ENCODE measurements at places on chromosomes 7 and 10.

DNA sequence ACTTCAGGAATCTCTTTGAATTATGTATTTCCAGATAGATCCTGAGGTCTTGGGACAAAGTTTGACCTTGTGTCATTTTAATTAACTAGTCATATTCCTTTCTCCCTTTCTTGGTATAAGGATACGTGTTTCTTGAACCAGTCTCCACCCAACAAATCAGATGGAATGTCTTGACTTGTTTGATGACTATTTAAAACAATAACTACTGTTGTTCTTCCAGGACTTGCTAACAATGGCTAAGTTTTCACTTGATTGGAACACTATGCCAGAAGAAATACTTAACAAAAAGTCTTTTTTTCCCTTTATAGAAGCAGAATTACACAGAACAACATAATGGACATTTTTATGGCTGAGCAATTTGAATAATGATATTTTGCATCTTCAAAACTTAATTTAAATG is 43.0 kb upstream of the WIPF3 start:
- no peak for DNase-seq

DNA sequence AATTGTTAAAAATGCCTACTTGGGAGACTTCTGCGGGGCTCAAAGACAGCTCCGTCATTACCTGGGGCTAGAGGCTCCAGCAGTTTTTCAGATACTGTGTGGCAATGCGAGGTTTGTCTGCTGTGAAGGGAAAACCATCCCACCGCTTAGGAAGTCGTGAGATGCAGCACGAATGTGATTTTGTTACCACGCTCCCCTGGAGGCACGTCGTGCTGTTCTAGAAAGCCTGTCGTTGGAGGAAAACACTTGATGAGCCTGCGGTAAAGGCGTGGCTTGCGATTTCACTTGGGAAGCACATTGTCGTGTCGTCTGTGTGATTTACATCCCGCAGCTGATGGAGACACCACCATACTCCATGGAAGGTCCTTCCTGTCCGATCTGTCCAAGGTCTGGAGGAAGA is 39.3 kb downstream of the CAMK1D start:
- DNase-seq = no peak

GRCh38 chr7:106613848-106614560 is 47.0 kb downstream of the CCDC71L start:
- DNase-seq = peak; percentile 53

DNA sequence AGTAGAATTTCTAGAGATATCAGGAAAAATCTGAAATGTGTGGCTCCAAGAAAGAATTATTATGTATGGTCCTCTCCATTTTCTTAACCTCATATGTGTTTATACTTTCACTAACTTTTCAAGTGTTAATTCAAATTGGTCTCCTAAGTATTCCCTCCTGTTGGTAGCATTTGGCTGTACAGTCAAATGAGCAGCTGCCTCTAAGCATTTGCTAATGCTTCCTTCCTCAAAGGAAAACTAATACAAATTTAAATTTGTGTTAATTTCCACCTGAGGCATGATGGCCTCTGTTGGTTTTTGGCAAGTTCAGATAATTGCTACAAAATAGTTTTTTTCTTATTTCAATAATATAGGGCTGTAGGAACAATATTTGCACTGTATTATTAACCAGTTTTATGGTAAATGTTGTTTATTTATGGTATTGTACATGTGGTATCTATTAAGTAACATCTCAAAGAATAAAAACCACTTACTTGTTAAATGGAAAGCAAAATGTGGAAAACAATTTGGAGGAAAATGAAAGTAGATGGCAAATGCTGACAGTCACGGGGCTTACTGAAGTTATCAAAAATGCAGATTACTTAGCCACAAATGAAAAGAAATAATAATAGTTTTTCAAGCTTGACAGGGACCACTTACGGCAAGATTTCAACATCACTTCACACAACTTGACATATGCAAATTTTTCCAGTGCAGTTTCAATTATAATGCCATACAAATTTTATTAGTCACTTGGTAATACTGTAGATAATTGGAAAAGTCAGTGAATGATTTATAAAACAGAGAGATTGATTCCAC is 299.3 kb upstream of the MEOX2 start:
- no peak for DNase-seq

GRCh38 chr7:55308186-55308929 is 56.8 kb upstream of the LANCL2 start:
- DNase-seq = peak; percentile 93

DNA sequence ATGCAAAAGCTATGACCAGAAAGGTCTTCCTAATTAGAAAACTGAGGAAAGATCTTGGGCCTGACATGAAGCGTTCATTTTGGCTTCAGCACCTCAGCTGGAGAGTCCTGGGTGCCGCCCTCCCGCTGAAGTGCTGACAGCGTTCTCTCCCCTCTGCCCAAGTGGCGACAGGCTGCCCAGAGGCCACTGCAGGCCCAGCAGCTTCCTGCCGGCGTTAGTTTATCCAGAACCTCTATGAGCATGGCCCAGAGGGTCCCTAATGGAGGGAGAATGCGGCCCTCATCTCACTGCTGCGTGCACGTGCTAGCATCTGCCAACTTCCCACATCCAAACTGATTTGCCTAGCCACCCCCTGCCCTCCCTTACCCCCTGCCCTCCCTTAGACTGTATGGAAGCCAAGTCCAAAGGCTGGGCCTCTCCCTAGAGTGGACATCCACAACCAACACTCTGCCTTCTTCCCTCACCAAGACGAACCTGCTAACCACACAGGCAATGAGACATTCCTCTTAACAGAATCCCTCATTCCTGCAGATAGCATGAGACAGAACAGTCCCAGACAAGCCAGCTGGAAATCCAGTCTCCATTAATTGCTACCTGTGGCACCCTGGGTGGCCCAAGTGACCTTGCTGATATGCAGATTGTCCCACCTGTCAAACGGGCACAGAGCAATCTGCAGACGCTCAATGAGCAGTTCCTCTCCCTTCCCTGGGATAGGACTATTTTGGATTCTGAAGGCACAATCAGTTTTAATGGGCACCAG is 108.4 kb downstream of the C10orf90 start:
- DNase-seq = no peak

DNA sequence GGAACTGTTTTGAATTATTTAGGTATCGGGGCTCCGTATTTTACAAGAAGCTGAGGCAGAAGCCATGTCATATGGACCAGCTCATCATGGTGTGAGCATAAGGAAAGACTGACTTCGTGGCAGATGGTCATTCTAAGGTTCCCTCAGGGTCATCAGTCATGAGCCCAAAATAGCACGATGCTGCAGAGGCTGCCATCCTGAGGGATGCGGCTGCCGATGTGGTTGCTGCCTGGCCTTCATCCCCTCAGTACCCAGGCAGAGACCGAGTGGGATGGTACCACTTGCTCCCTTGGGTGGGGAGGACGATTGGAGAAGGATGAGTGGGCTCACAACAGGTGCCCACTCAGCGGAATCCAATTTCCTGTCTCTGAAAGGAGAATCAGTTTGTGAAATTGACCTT is 490.3 kb downstream of the SDK1 start:
- no peak for DNase-seq

DNA sequence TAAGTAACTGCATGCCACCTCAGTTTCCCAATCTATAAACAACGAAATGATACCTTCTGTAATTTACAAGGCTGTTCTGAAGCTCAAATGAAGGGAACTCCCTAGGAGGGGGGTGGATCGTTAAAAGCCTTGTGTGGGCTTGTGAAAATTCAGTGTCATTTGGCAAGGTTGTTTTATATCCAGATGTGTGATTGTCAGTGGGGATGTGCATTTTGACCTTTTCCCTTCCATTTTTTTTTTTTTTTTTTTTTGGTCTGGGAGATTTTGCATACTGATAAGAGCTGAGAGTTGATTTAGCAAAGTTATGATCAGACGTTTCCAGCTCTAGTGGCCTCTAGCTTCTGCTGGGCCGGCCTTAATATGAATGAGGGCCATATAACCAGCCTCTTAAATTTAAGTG is 22.8 kb downstream of the CREB5 start:
- no peak for DNase-seq

- DNase-seq = no peak
These were observed 9.2 kb upstream of the SVIL start for GRCh38 chr10:29643771-29644501.

DNA sequence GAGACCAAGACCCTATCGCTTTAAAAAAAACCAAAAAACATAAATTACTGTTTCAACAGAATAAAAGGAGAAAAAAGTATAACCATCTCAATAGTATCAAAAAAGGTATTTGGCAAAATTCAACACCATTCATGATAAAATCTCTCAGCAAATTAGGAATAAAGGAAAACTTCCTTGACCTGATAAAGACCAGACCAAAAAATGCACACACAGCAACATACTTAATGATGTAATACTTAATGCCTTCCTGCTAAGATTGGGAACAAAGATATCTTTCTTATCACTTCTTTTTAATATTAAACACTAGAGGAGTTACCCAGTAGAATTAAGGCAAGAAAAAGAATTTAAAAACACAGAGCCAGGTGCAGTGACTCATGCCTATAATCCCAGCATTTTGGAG is 79.3 kb downstream of the CNOT4 start:
- DNase-seq = no peak

- peak; percentile 81 for DNase-seq
These were observed 99.6 kb downstream of the SVIL start for GRCh38 chr10:29535012-29535777.

GRCh38 chr7:142566271-142566670 is 183.0 kb upstream of the PRSS1 start:
- DNase-seq = no peak

GRCh38 chr10:35795131-35795824 is 153.2 kb upstream of the FZD8 start:
- DNase-seq = peak; percentile 33

GRCh38 chr7:138882249-138882648 is 84.3 kb upstream of the ATP6V0A4 start:
- no peak for DNase-seq

- no peak for DNase-seq
These were observed 18.3 kb upstream of the MKI67 start for GRCh38 chr10:128144547-128144946.

DNA sequence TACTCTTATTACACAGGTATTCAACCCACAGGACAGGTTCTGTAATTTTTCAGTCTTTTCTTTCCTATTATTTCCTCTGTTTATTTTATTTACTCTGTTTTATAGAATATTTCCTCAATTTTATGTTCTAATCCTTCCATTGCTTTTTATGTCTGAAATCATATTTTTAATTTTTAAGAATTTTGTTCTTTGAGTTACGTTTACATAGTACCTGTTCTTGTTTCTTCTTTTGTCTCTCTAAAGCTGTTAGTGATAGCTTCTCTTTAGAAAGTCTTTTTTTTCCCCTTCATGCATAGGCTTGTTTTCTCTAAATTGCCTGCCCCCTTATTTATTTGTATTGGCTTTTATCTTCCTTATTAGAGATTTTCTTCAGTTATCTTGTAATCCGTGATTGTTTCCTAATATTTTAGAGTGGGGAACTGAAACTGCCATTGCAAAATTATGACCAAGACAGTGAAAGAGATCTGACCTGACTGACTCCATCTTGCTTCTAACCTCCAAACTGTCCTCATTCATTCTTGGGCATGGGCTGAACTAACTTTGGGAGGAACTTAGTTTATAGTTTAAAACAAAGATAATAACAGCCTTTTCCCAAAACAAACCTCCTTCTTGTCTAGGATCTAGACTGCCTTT is 187.6 kb downstream of the PFKFB3 start:
- no peak for DNase-seq

GRCh38 chr10:7302930-7303557 is 107.8 kb downstream of the SFMBT2 start:
- no peak for DNase-seq

GRCh38 chr7:24130631-24131030 is 153.4 kb upstream of the NPY start:
- DNase-seq = no peak

DNA sequence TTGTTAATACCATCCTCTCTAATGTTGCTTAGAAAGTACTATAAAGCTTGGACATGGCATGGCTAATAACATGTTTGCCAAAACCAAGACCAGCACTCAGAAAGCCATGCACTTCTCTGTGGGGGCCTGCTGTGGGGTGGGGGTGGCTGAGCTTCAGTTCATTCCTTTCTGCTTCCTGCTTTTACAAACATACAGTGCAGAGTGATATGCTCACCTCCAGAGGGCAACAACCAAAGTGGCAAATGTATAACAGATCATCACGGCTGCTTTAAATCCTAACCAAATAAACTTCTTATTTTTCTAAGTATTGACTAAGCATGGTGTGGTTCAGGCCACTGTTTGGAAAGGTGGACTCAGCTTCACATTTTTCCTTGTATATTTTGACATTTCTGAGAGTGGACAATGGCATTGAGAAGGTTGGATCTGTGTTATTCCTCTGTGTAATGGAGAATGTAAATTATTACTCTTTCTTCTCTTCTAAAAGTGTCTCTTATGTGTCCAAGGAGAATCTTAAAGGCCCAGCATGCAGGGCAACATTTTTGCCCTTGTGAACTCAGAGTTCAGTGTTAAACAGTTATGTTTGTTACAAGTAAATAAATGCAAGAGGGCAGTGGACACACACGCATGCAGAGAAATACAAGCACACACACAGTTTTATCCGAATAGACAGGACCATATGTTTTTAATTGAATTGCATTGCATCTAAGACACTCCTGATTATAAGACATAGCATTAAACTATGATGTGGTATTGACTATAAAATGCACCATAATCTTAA is 186.1 kb downstream of the HERPUD2 start:
- no peak for DNase-seq

GRCh38 chr10:112045938-112046337 is 137.6 kb downstream of the GPAM start:
- peak; percentile 15 for DNase-seq

Measured in fibroblast of upper back skin (primary cell).